Left cardiac atrium (tissue), 4 donors: ENCODE measurements at places on chromosomes 12 and 14. TPM values are rescaled to one million over a fixed set of nuclear protein-coding genes. Genes with fewer than 3 reads are reported as not detected.

Gene RASSF9
- 2.5 TPM for total RNA-seq

DNA sequence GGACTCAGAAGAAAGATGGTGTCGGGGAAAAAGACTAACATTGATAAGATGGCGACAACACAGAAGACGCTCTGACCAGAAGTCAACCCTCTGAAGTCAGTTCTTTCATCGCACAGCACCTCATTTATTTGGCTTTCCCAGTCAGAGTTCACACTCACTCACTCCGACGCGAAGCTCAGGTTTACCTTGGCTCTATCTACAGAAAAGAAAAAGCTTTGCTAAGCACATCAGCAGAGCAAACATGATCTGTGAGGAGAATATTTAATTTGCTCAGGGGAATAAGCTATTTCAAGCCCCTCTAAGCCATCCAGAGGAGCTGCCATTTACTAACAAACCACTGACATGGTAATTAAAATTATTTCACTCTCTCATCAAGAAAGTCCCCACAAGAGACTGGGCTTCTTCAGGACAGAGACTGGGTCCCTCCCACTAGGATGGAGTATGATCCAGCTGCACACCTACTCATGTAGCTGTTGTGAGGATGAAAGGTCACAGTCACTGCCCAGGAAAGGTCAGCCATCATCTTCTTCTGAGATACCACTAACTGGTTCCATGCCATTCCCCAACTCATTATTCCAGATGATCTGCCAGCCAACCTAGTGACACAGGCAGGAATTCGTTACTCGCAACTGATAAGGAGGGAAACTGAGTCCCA lies 111.4 kb downstream of the TTC7B start:
- no peak for DNase-seq

GRCh38 chr14:44846232-44846824 lies 115.4 kb downstream of the KLHL28 start:
- no peak for DNase-seq

Gene TPH2
- total RNA-seq: not detected

Gene IL22
- not detected for total RNA-seq

Gene CTSG
- 2.4 TPM for total RNA-seq

GRCh38 chr12:95857156-95857555 lies 1.6 kb upstream of the SNRPF start:
- DNase-seq: no peak

DNA sequence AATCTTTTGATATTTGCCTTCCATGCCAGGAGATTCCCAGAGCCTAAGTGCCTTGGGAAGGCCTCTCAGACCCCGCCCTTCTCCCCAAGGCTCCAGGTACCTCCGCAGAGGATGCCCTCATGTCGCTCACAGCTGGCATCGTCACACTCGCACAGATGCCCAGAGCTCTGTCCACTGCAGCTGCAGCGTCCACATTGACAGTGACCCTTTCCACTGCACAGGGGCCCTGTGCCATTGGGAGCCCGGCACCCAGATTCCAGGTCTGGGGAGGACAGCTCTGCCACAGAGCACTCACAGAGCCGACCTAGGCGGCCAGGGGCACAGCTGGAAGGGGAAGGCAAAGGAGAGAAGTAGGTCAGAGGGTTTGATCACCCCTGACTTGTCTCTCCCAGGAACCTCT lies 12.3 kb upstream of the CSAD start:
- DNase-seq: no peak

DNA sequence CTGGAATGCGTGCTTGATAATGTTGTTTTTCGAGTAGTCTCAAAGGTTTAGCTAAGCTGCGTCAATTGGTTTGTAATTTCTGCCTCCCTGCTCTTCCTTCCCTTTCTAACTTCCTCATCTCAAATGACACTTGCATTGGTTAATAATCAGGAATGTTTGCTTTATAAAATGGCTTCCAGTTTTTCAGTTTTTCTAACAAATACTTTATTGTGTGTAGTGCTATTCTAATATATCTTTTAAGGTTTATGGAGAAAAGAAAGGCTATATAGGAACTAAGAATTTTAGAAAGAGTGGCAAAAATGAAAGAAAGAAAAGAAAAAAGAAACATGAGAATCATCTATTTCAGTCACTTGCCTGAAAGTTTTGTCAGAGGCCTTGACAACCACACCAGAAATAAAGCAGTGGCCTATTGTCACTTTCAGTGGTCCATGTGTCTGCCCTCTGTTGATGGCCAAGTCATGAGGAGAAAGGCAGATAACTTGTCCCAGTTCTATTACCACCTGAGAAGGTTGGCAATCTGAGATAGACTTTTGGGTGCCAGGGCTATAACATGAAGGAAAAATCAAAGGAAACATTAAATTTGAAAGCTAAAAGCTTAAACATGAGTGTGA lies 221.9 kb upstream of the KITLG start:
- DNase-seq: no peak

DNA sequence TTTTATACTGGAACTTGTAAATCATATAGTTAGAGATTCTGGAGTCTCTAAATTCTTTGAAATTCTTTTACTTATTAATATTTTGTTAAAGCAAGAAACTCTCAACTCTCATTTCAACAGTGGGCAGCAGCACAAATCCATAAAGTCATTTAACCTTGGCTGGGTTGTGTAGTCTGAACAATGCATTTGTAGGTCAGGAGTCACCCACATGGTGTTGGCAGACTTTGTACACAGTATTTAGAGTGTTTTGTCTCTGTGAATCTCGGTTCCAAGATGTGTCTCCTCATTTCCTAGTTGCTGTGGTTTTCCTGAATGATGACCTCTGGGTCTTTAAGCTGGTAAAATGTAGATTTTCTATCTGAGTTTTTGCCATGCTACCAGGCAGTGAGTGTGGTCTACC lies 20.8 kb upstream of the STRAP start:
- DNase-seq: no peak

GRCh38 chr12:69467366-69467765 lies 2.8 kb upstream of the FRS2 start:
- no peak for DNase-seq

GRCh38 chr12:6603095-6603567 lies 4.0 kb downstream of the CHD4 start:
- DNase-seq: peak; percentile 62

- DNase-seq: no peak
These were observed 34.9 kb downstream of the TTC7B start for GRCh38 chr14:90781344-90781761.

DNA sequence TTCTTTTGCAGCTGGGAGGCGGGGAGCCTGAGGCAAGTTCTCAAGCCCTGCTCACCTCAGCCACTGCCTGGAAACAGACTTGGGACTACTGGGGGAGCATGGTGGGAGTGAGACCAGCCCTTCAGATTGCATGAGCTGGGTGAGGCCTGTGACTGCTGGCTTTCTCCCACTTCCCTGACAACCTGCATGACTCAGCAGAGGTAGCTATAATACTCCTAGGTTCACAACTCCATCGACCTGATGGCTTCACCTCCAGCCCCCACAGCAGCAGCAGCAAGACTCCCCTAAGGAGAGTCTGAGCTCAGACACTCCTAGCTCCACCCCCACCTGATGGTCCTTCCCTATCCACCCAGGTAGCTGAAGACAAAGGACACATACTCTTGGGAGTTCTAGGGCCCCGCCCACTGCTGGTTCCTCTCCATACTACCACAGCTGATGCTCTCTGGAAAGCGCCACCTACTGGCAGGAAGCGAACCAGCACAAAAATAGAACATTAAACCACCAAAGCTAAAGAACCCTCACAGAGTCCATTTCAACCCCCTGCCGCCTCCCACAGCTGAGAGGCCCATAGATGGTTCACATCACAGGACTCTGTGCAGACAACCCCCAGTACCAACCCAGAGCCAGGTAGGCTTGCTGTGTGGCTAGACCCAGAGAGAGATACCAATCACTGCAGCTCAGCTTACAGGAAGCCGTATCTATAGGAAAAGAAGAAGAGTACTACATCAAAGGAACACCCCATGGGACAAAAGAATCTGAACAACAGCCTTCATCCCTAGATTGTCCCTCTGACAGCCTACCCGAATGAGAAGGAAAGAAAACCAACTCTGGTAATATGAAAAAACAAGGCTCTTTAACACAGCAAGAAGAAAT lies 68.7 kb downstream of the RPAP3 start:
- DNase-seq: peak; percentile 29

DNA sequence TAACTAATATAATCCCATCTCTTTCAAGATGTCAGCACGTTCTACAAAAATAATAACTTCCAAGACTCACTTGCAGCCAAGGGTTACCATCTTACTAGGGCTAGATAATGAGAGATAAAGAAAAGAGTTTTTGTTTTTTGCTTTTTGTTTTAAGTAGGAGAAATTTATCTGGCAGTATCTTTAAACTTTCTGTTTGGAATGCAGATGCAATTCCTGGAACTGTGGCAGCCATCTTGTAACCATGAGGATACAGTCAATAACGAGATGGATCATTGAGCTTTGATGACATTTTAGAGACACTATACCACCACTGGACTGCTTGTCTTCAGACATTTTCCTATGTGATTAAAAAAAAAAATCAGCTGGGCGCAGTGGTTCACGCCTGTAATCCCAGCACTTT lies 171.2 kb upstream of the ARID2 start:
- no peak for DNase-seq

DNA sequence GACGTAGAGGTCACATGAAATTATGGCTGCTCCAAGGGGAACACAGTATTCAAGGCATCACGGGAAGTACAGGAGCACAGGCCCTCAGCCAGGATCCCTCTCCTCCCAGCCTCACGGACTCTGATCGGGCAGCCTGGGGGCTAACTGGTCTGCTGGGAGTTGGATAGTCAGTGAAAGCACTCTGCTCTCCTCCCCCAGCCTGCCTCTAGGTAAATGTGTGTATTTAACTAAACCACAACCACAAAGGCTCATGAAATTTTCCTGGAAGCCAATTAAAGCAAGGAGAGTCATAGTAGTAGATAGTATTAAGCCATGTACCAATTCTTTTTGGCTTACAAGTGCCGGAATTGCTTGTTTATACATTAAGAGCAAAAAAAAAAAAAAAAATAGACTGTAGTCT lies 254.3 kb downstream of the MSRB3 start:
- no peak for DNase-seq

Gene APOF
- total RNA-seq: not detected

GRCh38 chr14:54173802-54174201 lies 217.2 kb upstream of the BMP4 start:
- DNase-seq: no peak
